ENCODE measurements at places on chromosomes 12 and 14. TPM values are rescaled to one million over a fixed set of nuclear protein-coding genes. Genes with fewer than 3 reads are reported as not detected.

The IQSEC3 gene
- 0.36 TPM for total RNA-seq

The CDKL1 gene
- total RNA-seq = 39.8 TPM

The HOXC6 gene
- not detected for total RNA-seq

The PTPN6 gene
- total RNA-seq = 13.6 TPM

DNA sequence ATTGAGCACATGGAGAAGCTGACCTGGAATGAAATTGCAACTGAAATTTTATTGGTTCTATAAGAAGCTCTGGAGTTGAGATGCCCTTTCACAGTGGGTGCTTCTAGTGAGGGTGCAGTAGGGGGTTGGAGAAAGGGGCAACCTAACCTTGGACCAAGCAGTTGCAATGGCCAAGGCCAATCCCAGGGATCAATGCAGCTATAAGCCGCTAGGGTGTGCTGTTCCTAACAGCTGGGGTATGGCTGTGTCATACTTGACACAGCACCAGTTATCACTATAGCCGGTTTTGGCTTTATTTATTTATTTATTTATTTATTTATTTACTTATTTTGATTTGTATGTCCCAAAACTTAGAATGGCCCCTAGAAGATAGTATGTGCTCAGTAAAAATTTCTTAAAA lies 505.9 kb downstream of the FLRT2 start:
- H3K36me3 ChIP-seq = no peaks in the 10 kb centered on the region
- no peak overlapping the region for H3K27ac ChIP-seq
- no peaks in the 10 kb centered on the region for H3K27me3 ChIP-seq
- no peak overlapping the region for H3K4me3 ChIP-seq
- no peaks in the 10 kb centered on the region for H3K4me1 ChIP-seq

DNA sequence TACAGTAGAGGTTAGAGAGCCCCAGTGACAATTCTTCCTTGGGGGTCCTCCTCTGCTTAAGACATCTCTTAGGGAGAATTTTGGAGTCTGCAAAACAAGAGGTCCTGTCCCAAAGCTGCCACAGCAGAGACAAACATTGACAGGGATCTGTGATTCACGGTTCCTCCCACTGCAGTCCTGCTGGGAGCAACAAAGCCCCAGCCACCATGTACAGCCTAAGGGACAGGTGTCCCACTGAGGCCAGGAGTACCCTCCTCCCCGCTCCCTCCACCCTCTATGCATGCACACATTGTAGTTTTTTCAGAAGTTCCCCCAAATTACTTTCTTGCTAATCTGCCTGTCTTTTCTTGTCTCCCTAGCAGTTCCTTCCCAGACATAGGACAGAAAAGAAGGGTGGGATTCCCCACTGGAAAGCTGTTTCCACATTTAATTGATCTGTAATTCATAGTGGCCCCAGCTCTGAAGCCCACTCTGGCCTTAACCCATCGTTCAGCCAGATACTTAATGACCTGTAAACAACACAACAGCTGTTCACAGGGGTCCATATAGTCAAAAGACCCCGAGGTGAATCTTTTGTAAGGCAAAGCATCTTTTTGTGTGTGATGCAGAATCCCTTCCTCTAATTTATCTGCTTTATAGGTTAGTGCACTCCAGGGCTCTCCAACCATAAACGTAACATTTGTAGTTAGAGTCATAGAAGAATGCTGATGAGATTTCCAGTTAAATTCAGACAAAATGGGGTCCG lies 13.9 kb upstream of the PRICKLE1 start:
- H3K27ac ChIP-seq = no peak overlapping the region
- no peak overlapping the region for H3K4me3 ChIP-seq
- no peak for DNase-seq

DNA sequence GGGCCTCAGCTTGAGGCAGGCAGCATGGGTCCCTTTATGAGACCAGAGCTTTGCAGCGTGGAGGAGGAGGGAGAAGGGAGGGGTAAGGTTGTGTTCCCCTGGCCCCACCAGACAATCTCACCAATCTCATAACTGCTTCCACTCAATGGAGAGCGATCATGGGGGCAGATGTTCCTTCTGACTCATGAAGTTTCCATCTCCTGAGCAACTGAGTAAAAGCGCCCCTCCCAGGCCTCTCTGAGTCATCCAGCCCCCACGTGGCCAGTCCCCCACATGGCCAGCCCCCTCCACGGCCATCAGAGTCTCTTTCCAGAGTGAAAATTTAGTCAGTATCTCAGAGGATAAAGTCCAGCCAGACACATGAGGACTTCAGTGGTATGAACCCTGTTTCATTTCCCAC lies 39.2 kb upstream of the PLXNC1 start:
- H3K27me3 ChIP-seq = no peaks in the 10 kb centered on the region
- no peak overlapping the region for H3K4me3 ChIP-seq
- no peak for DNase-seq
- H3K27ac ChIP-seq = no peak overlapping the region
- no peaks in the 10 kb centered on the region for H3K4me1 ChIP-seq

DNA sequence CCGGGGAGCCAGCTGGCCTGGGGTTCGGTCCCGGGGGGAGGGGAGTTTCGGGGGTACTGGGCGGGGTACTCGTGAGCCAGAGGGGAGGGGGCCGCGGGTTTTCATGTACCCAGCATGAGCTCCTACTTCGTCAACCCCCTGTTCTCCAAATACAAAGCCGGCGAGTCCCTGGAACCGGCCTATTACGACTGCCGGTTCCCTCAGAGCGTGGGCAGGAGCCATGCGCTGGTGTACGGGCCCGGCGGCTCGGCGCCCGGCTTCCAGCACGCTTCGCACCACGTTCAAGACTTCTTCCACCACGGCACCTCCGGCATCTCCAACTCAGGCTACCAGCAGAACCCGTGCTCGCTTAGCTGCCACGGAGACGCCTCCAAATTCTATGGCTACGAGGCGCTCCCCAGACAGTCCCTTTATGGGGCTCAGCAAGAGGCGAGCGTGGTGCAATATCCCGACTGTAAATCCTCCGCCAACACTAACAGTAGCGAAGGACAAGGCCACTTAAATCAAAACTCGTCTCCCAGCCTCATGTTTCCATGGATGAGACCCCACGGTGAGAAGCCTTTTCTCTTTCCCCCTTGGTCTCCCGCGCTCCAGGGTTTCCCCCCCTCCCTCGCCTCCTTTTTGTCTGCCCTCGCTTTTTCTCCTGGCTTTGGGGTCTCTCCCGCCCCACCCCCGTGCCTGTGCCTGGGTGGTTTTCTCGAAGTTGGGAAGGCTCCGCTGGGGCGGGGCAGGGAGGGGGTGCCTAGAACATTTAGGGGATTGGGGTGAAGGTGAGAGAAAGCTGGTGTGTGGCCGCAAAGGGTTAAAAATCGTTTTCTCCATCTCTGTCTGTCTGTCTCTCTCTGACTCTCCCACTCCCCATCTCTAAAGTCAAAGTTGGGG lies 627 bp downstream of the HOXC8 start:
- H3K36me3 ChIP-seq = no peaks in the 10 kb centered on the region
- peak overlapping the region; percentile 15 for H3K4me3 ChIP-seq
- DNase-seq = no peak
- peaks cover 17% of the 10 kb centered on the region for H3K4me1 ChIP-seq
- H3K27ac ChIP-seq = no peak overlapping the region

- no peaks in the 10 kb centered on the region for H3K36me3 ChIP-seq
- DNase-seq = no peak
- no peak overlapping the region for H3K4me3 ChIP-seq
- H3K4me1 ChIP-seq = no peaks in the 10 kb centered on the region
- H3K27me3 ChIP-seq = no peaks in the 10 kb centered on the region
Observed at GRCh38 chr12:95368931-95369330, 105.0 kb upstream of the METAP2 start.

DNA sequence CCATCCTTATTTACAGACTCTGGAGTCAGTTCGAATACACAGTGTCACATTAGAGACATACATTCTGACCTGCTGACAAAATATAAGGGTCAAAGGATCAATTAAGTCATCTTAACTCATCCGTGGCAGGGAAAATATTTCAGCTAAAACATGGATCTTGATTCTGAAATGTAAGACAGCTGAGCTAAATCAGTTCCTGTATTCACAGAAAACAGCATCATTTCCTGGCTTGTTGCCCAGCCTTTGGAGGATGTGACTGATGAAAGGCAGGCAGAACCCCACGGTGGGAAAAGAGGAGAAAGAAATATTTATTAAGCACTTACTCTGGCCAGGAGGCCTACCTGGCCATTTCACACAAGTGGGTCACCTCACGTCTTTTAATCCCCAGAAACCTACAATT lies 101.9 kb downstream of the GAS2L3 start:
- H3K4me3 ChIP-seq = no peak overlapping the region
- H3K4me1 ChIP-seq = no peaks in the 10 kb centered on the region
- H3K36me3 ChIP-seq = no peaks in the 10 kb centered on the region
- H3K27ac ChIP-seq = no peak overlapping the region
- no peaks in the 10 kb centered on the region for H3K27me3 ChIP-seq

DNA sequence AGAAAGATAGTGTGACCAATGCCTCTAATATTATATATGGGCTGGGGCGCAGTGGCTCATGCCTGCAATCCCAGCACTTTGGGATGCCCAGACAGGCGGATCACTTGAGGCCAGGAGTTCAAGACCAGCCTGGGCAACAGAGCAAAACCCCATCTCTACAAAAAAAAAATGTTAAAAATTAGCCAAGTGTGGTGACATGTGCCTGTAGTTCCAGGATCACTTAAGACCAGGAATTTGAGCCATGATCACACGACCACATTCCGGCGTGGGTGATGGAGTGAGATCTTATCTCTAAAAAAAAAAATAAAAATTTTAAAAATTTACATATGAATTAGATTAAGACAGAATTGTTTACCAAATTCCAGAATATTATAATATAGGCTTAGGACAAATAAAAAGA lies 12.0 kb downstream of the TM7SF3 start:
- H3K4me1 ChIP-seq = no peaks in the 10 kb centered on the region
- H3K4me3 ChIP-seq = no peak overlapping the region
- no peaks in the 10 kb centered on the region for H3K27me3 ChIP-seq
- no peak overlapping the region for H3K27ac ChIP-seq
- DNase-seq = no peak

DNA sequence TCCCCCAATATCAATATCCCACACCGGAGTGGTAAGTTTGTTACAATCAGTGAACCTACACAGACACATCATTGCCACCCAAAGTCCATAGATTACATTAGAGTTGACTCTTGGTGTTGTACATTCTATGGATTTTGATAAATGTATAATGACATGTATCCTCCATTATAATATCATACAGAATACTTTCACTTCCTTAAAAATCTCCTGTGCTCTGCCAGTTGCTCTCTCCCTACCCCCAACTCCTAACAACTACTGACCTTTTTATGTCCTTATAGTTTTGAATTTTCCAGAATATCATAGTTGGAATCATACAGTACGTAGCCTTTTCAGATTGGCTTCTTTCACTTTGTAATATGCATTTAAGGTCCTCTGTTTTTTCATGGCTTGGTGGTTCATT lies 48.4 kb downstream of the SLC4A8 start:
- no peaks in the 10 kb centered on the region for H3K27me3 ChIP-seq
- no peak overlapping the region for H3K4me3 ChIP-seq
- H3K36me3 ChIP-seq = no peaks in the 10 kb centered on the region
- DNase-seq = no peak

- H3K36me3 ChIP-seq = no peaks in the 10 kb centered on the region
- H3K27ac ChIP-seq = peak overlapping the region; percentile 54
- H3K27me3 ChIP-seq = no peaks in the 10 kb centered on the region
- no peak overlapping the region for H3K4me3 ChIP-seq
- H3K4me1 ChIP-seq = peaks cover 57% of the 10 kb centered on the region
Observed at GRCh38 chr12:15720295-15720694, 68.9 kb downstream of the EPS8 start.

- no peaks in the 10 kb centered on the region for H3K27me3 ChIP-seq
- no peaks in the 10 kb centered on the region for H3K36me3 ChIP-seq
- H3K27ac ChIP-seq = peak overlapping the region; percentile 87
- peaks cover 13% of the 10 kb centered on the region for H3K4me1 ChIP-seq
Observed at GRCh38 chr12:48956279-48957140, 777 bp downstream of the ARF3 start.

GRCh38 chr14:102568115-102568614 lies 24.3 kb upstream of the RCOR1 start:
- no peaks in the 10 kb centered on the region for H3K4me1 ChIP-seq
- H3K27ac ChIP-seq = no peak overlapping the region
- no peak overlapping the region for H3K4me3 ChIP-seq
- no peak for DNase-seq

DNA sequence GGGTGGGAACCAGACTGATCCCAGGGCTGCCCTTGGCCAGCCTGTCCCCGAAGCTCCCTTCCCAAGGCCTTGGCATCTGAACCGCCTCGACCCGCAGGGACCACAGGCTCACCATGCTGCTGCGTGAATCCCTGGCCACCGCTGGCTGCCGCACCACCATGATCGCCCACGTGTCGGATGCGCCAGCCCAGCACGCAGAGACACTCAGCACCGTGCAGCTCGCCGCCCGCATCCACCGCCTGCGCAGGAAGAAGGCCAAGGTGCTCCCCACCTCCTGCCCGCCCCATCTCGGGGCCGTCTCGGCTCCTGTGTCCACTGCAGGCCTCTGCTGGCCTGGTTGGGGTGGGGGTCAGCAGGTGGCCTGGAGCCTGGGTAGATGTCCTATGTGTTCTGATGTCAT lies 35.7 kb downstream of the KIF26A start:
- H3K4me1 ChIP-seq = no peaks in the 10 kb centered on the region
- H3K36me3 ChIP-seq = no peaks in the 10 kb centered on the region
- H3K27me3 ChIP-seq = no peaks in the 10 kb centered on the region

DNA sequence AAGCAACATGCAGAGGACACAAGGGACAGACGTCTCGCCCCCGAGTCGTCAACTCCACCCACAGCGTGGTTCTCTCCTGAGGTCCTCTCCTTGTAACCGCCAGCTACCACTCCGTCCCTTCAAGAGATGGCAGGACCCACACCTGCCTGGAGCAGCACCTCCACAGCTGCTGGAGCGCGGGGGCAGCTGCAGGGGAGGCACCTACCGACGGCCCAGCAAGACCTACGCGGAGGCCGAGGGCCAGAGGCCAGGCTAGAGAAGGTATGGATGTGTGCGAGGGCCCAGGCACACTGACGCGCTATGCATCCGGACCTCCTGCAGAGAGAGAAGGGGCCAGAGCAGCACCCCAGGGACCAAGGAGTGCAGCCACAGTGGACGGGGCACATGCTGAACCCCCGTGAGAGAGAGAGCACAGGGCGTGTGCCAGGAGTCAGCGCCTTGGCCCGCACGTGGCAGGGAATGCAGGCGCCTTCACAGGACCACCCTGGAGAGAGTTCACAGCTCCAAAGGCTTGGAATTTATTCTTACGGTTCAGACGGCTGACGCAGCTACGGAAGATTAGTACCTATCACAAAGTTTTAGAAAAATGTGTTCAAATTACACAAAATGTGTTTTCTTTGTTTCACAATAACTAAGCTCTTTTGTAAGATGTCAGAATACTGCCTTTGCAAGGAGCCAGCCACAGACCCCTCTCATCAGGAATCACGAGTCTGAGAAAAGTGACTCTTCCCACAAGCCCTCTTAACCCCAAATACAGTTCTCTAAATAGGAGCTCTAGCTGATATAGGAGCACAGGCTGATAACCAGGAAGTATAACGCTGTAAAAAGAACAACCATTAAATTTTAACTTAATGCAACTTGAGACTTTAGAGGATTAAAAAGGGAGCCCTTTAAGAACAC lies 36.8 kb downstream of the CDC42BPB start:
- no peak for DNase-seq
- no peaks in the 10 kb centered on the region for H3K36me3 ChIP-seq
- H3K4me3 ChIP-seq = no peak overlapping the region
- no peak overlapping the region for H3K27ac ChIP-seq
- H3K27me3 ChIP-seq = no peaks in the 10 kb centered on the region
